Spleen (tissue), 13 donors: ENCODE measurements at places on chromosomes 11 and 22.

DNA sequence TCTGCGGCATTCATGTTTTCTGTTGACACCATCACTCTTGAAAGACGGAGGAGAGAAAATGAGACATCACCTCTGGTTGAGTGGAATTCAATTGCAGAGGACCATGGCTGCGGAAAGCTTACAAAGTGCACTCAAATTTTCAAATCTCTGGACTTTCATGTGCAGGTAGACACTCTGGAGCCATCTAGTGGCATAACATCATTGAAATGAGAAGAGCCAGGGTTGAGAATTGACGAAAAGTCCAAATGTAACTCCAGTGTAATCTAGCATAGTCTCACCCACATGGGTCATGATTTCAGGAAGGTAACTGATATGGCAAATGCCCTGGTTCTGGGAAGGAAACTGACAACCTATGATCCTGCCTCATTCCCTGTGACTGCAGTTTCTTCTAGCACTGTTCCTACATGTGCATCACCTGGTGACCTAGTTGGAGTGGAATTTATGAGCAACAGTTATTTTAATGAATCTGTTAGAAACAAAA, 687.8 kb downstream of the KCNA4 start:
- DNase-seq = no peak

DNA sequence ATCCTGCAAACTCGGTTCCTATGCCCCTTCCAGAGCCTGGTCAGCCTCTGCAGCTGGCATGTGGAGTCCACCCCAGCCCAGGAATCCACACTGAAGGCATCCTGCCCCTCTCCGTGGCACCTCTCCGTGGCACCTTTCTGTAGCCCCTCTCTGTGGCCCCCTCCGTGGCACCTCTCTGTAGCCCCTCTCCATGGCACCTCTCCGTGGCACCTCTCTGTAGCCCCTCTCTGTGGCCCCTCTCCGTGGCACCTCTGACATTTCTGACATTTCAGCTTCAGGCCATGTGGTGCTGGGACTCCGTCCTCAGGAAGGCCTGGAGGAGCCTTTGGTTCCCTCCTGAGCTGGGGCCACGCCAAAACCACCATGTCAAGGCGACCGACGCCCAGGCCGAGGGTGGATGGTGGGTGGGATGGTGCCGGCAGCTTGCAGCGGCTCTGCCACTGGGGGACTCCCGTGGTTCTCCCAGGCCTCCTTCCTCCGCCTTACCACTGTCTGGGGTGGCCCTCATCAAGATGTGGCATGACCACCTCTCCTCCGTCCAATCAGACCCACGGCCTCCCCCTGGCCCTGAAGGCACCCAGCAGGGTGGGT, 1518.5 kb downstream of the BRD1 start:
- DNase-seq = no peak

DNA sequence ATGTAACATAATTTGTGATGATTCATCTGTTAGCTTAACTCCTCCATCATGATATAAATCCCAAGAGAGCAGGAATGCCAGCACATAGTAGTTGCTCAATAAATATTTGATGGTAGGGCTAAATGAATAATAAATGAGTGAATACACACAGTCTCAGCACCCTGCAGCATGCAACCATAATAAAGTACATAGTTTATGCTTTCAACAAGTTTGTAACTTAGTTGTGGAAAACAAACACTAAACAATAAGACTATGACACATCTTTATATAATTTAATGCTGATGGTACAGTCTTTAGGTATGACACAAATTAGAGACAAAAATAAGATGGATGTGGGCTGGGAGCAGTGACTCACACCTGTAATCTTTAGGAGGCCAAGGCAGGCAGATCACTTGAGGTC, 3.8 kb downstream of the ALKBH8 start:
- DNase-seq = no peak

DNA sequence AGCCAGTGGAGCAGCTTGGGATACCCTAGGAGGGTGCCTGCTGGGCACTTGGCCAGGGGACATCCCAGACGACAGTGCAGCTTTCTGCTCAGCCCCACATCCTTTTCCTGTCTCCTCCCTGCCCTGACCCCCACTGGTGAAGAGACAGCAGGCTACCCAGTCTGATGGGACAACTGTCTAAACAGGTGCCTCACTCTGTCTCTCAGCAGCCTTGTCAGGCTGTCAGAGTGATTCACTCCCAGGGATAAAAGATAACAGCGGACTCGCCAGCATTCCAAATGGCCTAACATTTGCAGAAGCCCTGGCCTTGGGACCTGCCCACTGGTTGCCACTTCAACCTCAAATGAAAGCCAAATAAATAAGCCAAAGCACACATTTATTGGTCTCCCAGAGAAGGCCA, 318.6 kb upstream of the PLET1 start:
- DNase-seq = no peak

DNA sequence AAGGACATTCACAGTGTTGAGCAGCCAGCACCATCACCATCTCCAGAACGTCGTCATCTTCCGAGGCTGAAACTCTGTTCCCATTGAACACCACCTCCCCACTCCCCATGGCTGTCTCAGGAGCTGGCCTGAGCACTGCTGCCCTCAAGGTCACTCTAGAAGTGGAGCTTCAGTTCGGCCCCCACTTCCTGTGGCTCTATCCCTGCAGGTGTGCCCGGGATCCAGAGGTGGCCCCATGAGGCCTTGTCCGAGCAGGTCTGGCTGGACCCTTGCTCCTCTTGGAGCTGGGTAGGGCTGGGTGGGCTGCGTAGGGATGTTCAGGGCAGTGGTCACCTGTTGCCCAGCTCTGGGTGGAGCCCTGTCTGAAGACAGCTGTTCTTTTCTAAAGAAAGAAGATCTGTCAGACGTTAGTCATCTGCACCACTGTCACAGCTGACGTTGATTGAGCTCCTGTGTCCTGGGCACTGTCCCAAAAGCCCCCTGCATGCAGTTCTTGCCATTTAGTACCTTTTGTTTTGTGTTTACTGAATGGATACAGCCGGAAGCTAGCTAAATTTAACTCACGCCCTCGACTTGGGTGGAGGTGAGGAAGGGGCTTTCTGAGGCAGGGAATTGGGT, 75.5 kb upstream of the CLDN5 start:
- DNase-seq = no peak

DNA sequence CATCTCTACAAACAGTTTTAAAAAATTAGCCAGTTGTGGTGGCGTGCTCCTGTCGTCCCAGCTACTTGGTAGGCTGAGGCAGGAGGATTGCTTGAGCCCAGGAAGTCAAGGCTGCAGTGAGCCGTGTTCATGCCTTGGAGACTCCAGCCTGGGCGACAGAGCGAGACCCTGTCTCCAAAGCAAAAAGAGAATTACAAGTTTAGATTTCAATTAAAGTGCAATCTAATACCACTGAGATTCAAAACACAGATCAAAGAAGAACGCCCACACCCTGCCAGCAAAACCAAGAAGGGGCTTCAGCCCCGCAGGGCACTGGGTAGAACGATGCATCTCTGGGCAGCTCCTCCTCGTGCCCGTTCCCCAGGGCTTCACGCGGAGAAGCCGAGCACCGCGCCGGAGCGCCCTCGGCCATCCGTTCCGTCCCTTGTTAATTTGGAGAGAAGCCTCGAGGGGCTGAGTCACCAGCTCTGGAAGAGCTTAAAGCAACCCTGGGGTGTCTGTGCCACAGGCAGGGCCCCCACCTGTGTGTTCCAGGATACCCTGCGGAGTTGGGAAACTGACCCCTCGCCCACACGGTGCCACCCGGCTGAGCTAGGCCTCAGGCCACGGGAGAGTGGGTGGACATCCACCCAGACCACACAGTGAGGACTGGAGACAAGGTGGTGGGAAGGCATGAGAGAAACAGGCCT, 47.0 kb downstream of the AP2A2 start:
- DNase-seq = no peak

- DNase-seq = no peak
Observed at GRCh38 chr11:119478711-119479285, 55.8 kb upstream of the THY1 start.

DNA sequence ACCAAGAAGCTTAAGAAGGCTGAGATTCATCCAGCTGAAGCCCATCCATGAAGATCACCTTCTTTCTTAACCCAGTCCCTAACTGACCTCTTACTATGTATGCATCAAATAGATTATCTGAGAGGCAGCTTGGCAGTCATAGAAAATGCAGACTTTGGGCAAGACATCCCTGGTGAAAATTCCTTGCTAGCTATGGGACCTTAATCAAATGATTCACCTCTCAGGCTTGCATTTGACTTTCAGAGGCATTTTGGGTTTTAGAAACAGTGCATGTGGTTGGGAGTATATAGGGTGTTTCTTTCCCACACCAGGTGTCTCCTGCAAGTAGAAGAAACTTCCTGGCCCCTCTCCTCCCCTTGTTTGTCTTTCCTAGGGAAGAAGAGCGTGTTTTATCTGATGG, 188.5 kb upstream of the ISX start:
- DNase-seq = no peak

GRCh38 chr11:130874396-130874795, 41.9 kb downstream of the SNX19 start:
- no peak for DNase-seq

GRCh38 chr11:126722006-126722736, 278.4 kb downstream of the KIRREL3 start:
- no peak for DNase-seq

GRCh38 chr11:123255909-123256308, 60.9 kb upstream of the CLMP start:
- no peak for DNase-seq

DNA sequence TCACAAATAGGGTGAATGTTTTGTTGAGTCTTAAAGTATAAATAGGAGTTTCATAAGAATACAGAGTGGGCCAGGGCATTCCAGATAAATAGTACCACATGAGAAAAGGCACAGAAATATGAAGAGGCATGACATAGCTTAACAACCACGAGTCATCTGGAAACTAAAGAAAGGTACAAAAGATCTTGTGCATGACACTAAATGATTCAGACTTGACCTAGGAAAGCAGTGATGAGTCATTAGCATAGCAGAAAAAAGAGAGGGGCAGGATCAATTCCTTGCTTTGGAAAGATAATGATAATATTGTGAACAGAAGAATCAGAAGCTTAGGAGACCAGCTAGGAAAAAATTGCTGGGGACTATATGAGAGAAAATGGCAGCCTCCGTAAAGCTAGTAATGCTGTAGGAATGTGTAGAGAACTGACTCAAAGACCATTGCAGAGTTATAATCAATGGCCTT, 47.6 kb upstream of the FIBIN start:
- no peak for DNase-seq

GRCh38 chr22:37664249-37665101, 6.0 kb downstream of the PDXP start:
- no peak for DNase-seq

GRCh38 chr11:59960502-59961381, 3.1 kb upstream of the OOSP4A start:
- no peak for DNase-seq

DNA sequence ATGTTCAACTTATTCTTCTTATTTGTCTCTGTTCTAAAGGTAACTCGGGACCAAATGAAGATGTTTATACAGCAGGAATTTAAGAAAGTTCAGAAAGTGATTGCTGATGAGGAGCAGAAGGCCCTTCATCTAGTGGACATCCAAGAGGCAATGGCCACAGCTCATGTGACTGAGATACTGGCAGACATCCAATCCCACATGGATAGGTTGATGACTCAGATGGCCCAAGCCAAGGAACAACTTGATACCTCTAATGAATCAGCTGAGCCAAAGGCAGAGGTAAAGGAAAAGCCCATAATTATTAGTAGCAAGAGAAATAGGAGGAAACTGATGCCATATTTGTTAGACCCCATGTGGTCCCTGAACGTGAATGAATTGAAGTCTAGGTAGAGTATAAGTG, 63.3 kb downstream of the TRIM44 start:
- no peak for DNase-seq

DNA sequence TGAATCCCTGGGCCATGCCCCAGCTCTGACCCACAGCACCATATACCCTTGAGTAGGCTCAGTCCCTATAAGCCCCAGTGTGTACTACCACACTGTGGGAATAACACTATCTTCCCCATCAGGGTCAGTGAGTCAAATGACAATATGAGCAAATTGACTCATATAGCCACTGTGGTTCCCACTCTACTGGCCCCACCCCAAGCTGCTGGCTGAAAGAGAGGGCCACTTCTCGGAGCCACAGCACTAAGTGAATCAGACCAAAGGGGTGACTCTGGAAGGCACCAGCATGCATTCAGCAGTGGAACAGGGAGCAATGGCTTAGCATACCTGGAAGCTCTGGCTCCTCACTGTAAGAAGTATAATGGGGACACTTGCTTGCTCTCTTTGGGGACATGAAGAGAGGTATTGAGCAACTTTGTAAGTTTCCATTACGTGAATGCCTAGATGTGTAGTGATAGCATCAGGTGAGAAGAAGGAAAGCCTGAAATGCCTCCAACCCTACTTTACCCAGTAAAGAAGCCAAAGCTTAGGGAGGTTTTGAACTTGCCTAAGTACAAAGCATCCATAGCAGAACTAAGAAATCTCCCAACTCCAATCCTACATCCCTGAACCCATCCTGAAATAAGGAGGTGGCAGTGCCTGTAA, 13.5 kb downstream of the CD59 start:
- no peak for DNase-seq

GRCh38 chr11:9838961-9839360, 175.1 kb downstream of the SWAP70 start:
- no peak for DNase-seq

DNA sequence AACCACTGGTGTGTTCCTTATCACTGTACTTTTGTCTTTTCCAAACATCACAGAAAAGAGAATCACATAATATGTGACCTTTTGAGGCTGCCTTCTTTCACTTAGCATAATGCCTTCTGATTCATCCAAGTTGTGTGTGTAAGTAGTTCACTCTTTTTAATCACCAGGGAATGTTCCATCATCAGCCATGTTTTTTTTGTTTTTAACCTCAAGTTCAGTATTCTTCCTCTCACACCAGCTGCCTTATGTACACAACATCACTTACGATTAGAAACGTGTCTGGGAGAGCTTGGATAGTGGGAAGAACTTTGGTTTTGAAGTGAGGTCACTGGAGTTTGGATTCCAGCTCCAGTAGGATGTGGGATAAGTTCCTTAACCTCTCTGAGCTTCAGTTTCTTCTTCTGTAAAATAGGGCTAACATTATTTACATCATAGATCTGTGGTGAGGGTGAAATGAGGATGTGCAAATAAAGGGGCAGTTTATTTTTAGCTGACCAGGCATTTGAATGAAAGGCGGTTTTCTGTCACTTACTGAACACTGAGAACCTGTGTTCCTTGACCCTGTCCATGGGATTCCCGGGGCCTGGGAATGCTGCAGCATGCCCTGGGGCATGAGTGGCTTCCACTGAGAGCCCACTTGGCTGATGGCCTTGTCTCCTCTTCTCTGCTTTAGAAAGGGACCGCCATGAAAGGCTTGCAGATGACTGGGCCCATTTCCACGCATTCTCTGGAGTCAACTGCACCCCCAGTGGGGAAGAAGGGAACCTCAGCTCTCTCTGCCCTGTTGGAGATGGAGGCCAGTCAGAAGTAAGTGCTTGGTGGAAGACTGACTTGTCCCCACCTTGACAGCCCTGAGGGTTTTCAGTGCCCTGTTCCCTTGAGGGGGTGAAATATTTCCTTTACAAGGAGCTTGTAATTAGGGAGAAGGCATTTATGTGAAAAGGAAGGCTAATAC, 92.6 kb downstream of the DEPDC5 start:
- no peak for DNase-seq
